RWPE2 (cell line): ENCODE measurements at places on chromosomes 4 and X.
A peak's percentile ranks its signal among the peaks of the same experiment; 100 is the strongest.

DNA sequence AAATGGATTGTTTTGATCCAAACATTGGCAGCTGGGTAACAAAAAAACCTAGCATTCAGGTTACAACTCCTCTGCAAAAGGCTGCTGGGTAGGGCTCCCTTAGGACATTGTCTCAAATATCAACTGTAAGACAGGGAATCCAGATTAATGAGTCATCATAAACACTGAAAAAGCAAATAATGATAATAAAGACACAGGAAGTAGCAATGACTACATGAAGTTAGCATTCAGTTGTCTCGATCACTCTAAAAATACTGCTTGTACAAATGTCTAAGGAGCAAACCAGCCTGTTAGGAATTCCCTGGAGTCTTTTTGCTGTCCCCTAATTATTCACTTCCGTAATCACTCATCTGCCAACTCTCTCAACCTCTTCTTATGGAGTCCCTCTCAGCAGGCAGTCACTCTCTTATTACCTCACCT, 259.2 kb downstream of the GPC3 start:
- DNase-seq = peak; percentile 23

DNA sequence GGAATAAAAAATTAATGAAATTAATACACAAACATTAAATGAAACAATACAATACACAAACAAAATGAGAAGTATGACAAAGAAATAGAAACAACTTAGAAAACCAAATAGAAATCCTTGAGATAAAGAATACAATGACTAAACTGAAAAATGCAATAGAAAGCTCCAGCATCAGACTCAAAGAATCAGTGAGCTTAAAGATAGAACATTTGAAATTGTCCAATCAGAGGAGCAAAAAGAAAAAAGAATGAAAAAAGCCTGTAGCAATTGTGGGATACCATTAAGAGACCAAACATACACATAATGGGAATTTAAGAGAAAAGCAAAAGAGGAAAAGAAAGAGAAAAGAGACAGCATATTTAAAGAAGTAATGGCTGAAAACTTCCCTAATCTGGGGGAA, 25.7 kb downstream of the EMCN start:
- DNase-seq = no peak

DNA sequence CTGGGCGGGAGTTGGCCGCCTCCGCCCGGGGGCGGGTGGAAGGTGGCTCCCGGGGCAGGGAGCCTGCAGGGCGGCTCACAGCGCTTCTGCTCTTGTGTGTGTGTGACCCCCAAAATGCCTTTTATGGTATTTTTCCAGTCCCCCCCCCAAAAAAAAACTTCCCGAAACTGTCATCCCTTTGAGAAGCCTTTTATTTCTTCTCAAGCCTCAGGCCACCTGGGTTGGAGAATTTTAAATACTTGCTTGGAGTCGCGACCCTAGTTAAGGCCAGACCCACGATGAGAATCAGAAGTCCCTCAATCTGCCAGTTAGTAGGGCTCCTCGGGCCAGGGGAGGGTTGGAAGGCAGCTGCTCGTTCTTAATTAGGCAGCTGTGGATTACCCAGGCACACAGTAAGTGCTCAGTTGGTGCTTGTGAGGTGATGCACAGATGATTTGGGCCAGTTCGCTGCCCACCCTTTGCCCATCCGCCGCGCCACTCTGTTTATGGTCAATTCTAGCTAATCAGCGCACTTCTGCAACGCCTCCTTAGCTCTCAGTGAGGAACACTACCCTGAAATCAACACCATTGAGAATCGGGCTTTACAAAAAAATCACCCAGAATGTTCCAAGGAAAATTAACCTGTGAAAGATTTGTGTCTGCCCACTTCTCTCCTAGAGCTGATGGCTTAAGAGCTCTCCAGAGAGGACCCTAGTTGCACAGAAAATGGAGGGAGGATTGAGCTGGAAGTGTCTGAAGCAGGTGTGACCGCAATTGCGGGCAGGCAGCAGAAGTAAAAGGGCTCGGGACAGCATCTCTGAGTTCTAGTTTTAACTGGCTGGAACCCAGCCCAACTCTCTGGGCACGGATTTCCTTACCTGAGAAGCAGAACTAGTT, 648 bp upstream of the SCD5 start:
- no peak for DNase-seq

GRCh38 chr4:184734758-184735157, 862 bp upstream of the CENPU start:
- no peak for DNase-seq

GRCh38 chr4:182297659-182298058, 54.5 kb downstream of the TENM3 start:
- DNase-seq = no peak

DNA sequence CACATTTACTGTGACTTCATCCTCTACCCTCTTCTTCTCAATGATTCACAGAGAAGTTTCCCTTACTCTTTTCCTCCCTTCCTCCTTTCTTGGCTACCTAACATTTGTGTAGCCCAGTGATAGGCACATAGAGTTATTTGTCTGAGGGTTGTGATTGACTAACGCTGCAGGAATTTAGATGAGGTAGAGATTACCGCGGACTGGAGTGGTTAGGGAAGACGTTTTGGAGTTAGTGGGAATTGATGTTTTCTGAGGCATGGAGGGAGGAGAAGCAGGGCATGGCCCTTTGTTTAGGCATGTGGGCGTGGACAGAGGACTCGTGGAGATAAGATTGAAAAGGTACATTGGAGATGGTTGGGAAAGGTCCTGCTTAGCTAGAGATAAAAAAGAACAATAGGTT, 246.7 kb downstream of the GPAT3 start:
- DNase-seq = no peak

DNA sequence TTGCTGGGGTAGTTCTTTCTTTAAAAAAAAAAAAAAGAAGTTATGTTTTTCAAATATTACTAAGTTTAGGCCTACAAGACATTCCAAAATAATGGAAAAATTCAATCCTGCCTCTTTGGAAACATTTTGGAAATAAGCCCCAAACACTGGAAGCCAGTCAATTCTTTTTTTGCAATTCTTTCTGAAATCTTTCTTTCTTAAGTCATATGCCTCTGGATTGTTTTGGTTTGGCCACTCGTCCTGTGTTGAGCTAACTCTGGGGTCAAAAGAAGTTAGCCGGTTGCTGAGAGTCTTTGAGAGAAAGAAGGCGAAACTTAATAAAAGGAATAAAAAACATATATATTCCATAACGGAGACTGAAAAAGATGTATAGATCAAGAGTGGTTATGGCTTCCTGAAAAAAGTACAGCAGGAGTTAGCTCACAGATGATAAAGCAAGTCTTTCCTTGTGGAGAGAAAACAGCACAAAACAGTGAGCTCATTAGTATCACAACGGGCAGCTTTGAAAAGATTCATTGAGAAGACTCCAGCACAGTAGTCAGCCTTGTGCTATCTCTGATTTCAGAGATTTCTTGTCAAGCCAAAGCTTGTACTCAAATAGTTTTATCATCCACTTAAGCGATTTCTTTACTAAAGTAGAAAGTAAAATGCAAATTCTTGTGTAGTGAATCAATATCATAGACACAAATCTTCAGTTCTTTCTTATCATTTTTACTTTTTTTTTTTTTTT, 64.8 kb downstream of the PLS3 start:
- DNase-seq = no peak

- peak; percentile 79 for DNase-seq
These were observed 55.9 kb upstream of the HGFAC start for GRCh38 chr4:3385711-3386420.

- DNase-seq = no peak
These were observed 658 bp downstream of the KDM6A start for GRCh38 chrX:44873415-44874276.
